Posterior vena cava (tissue), 2 donors: ENCODE measurements at places on chromosomes 12 and 14. TPM values are rescaled to one million over a fixed set of nuclear protein-coding genes. Genes with fewer than 3 reads are reported as not detected.

- no peak for DNase-seq
These were observed 364.7 kb downstream of the BCAT1 start for GRCh38 chr12:24584032-24584675.

DNA sequence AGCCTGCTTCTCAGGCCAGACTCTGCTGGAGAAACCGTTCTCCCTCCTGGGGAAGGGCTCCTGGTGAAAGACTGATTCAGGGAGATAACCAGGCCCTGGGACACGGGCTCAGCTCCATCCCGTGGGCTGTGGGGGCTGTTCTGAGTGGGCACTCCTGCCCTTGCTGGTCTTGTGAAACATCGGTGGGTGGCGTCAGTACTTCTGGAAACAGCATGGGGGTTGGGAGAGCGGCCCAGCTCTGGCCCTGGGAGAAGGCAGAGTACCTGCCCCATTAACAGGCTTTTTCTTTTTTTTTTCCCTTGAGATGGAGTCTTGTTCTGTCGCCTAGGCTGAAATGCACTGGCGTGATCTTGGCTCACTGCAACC, 786 bp downstream of the SLC25A47 start:
- no peak for DNase-seq

- peak; percentile 95 for DNase-seq
These were observed 6.3 kb downstream of the TNFRSF1A start for GRCh38 chr12:6335451-6336078.

- DNase-seq: no peak
These were observed 82.5 kb upstream of the EVL start for GRCh38 chr14:99982537-99983250.

DNA sequence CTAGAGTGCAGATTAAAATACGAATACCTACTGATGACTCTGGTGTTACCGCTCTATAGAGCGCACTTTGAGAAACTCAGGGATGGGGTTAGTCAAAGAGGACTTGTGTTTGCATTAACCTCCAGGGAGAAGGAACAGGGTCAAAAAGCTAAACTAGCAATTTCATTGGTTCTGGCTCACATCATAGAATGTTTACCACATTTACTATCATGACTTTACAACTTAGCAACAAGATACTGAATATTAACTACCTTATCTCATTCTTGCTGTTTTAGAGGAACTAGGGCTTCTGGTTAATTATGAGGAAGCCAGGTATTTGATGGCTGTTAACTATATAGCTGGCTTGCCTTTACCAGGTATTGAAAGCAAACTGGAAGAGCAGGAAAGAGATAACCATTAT, 12.8 kb downstream of the LGALS3 start:
- DNase-seq: no peak

DNA sequence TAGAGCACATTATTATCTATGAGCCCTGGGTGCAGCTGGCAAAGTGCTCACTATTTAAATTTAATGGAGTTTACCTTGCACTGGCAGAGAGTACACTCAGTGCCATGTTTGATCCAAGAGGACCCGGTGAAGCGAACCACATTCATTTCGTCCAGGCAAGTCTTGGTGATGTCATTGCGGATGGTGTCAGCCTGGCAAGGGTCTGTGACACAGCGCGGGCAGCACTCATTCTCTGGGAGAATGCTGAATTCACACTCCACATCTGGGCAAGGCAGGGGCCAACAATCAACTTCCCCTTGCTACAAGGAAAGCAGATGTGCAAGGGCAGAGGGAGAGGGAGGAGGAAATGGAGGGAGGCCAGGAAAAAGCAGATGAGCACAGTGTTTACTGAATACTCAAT, 356.2 kb downstream of the NELL2 start:
- DNase-seq: no peak

GRCh38 chr14:93878871-93879270, 48.3 kb upstream of the FAM181A start:
- peak; percentile 78 for DNase-seq

- no peak for DNase-seq
These were observed 262.0 kb upstream of the TMPO start for GRCh38 chr12:98253207-98254037.

GRCh38 chr12:2215709-2216560, 163.1 kb downstream of the CACNA1C start:
- DNase-seq: no peak

DNA sequence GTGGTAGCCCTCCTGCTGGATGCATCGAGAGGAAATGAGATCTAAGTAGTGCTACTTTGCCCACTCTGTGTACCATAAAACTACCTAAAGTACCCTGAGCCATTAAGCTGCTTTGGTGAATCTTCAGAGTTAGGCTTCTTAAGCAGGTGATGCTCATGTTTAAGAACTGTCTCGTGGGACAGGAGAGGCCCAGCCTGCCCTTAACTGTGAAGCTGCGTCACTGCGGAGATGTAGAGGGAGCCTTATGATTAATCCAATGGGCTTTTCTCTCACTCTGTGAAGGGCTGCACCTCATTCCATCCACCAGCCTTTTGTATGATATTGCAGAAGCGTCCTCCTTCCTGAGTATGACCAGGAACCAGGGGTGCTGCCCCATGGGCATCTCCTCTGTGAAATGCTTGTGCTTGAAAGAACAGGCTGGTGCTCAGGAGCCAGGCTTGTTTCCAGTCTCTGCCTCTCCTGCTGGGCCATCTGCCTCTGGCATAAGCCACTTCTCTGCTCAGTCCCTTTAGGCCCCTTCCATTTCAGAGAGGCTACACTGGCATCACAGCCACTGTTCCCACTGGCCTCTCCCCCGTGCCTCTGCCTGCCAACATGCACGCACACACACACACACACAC, 6.8 kb upstream of the CCDC177 start:
- DNase-seq: no peak

DNA sequence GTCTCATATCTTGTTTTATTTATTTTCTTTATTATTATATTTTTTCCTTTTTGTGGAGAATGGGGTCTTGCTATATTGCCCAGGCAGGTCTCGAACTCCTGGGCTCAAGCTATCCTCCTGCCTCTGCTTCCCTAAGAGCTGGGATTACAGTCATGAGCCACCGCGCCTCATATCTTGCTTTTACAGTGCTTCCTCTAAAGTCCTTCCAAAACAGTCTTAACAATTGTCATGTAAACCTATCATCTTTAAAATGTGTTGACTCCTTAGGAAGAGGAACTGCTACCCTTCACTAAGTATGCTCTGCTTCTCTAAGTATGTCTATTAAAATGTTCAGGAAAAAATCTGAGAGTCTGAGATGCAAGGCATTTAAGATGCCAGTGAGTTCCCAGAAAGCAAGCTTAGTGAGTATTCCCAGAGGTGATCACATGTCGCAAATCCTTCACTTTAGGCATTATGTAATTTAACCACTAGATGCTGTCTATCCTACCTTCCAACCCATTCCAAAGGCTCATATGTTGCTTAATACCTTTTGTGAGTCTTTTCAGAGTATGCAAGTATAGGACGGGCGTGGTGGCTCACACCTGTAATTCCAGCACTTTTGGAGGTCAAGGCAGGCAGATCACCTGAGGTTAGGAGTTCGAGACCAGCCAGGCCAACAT, 19.7 kb upstream of the FOXJ2 start:
- DNase-seq: no peak

DNA sequence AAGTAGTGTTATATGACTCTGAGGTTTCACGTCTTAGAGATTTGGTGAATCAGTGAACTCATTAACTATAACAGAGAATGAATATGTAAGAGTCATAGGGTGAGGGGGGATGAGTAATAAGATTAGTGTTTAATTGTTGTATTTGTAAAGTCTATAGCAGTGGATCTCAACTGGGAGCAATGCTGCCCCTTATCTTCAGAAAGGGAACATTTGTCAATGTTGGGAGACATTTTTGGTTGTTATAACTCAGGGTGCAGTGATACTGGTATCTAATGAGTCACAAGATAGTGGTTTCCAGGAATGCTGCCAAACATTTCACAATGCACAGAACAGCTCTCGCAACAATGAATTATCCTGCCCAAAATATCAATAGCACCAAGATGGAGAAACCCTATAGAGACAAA, 1193.7 kb downstream of the GALC start:
- DNase-seq: no peak

GRCh38 chr14:64394977-64395633, 7.0 kb downstream of the MTHFD1 start:
- no peak for DNase-seq

DNA sequence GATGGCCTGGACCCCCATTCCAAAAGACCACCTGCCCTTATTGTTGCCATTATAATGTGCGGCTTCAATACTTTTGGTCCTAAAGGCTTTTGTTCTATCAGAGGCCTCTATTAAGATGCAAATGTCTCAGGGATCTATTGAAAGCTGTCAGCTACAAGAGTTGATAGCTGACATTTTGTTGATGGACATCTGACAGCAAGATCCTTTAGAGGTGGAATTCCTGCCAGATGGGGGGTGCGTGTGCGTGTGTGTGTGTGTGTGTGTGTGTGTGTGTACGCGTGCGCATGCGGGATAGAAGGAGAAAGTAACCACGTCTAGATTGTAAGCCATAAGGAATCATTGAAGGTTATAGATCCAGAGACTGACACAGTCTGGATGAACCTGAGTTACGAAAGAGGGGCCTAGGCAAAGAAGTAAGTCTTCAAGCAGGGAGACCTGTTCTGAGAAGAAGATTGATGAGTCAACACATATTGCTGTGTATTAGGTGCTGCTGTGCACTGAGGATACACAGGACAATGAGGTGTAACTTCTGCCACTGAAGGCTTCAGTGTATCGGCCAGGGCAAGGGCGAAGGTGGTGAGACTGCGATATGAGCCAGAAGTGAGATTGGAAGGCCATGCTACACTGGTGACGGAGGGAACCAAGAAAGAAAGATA, 89.2 kb downstream of the PRMT8 start:
- DNase-seq: peak; percentile 9

DNA sequence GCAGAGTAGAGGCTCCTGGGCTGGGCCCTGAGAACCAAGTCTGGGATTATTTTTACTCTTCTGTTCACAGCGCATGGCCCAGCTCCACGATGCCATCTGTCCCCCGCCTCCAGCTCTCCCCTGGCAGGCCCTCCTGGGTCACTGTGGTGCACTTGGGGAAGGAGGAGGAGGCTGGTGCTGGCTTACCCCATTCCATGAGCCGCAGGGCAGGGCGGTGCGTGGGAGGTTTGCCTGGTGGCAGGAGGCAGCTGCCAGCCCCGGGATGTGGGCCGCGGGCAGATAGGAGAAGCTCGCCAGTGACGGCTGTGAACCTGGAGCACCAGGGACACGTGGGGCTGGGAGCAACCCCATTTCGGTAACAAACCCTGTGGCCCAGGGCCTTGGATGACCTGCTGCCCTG, 23.2 kb downstream of the TEAD4 start:
- no peak for DNase-seq

GRCh38 chr12:41903014-41903708, 241.5 kb downstream of the GXYLT1 start:
- DNase-seq: no peak

DNA sequence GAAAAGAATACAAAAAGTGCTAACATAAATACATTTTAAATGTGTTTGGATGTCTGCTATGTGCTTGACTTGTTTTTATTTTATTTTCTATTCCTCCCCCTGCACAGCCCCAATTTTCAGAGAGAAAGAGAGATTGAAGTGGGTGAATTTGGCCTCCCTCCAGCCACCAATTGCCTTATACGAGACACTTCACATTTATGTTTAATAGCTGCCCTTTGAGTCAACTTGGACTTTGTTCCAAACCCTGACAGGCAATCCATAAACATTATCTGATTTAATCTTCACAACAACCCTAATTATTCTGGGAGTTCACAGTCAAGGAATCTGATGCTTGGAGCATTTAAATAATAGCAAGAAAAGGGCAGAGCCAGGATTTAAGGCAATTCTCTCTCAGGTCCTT, 161.7 kb downstream of the SLC15A4 start:
- DNase-seq: no peak

- DNase-seq: no peak
These were observed 33.2 kb upstream of the KCNH3 start for GRCh38 chr12:49505672-49506071.

- DNase-seq: no peak
These were observed 1.9 kb downstream of the ATXN2 start for GRCh38 chr12:111596985-111597830.

GRCh38 chr12:106583242-106584103, 669 bp downstream of the RFX4 start:
- DNase-seq: no peak

- DNase-seq: no peak
These were observed 285.3 kb downstream of the PDZRN4 start for GRCh38 chr12:41473441-41473840.

- DNase-seq: peak; percentile 81
These were observed 54.1 kb downstream of the BEGAIN start for GRCh38 chr14:100532906-100533655.

GRCh38 chr12:25301798-25302197, 51.1 kb upstream of the KRAS start:
- no peak for DNase-seq

DNA sequence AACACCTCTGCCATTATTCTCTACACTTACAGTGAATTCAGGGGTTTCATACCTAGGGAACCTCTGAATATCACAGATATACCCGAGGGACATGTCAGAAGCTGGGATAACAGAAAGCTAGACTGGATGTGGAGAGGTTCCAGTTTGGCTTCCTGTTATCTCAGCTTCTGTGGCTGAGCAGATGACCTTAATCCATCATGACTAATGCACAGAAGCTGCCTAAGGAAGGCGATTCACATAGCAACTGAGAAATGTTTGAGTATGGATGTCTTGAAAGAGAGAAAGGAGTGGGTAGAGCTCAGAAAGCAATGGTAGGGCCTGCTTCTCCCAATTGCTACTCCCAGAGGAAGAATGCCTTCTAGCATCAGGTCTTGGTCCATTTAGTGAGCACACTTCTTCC, 187.6 kb downstream of the RMST start:
- no peak for DNase-seq

DNA sequence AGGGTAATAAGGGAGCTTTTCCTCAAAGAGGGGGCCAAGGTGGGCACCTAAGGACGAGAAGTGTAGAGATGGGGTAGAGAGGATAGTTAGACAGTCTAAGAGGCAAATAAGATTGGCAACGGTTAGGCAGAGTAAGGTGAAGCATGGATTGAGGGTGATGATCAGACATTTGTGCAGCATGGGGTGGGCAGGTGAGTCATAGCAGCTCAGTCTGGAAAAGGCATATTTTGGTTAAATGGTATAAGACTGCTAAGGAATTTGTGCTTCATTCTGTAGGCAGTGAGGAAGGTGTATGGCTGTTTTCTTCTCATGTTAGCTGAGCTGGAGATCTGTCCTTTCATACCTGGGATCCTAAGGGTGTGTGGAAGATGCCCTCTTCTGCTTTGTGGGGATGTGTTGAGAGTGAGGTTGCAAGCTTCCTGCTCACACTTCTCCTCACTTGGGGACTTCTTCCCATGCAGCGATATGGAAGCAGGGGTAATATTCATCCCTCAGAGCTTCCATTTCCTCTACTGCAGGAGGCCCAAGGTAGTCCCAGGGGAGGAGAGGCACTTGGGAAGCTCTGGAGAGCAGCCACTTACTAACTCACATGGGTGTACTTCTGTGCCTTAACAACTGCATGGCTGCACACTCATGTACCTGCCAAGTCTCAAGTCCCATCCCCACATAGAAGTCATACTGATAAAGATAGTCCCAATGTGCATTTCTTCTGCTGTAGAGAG, 28.9 kb downstream of the GSG1 start:
- DNase-seq: no peak

- no peak for DNase-seq
These were observed 299.3 kb downstream of the BCAT1 start for GRCh38 chr12:24649634-24650033.

NINJ2 gene
- total RNA-seq: 4.6 TPM

VWF gene
- 375 TPM for total RNA-seq

PLXNC1 gene
- 9.2 TPM for total RNA-seq

SMAGP gene
- total RNA-seq: 9.3 TPM

GPR137C gene
- total RNA-seq: 0.33 TPM

EML5 gene
- total RNA-seq: 1.1 TPM

IL26 gene
- not detected for total RNA-seq

RIMBP2 gene
- total RNA-seq: 1.3 TPM
